ENCODE measurements at places on chromosomes 1 and 21.

- DNase-seq: no peak
Measured at GRCh38 chr1:234250747-234251146, 122.5 kb upstream of the COA6 start.

- peak; percentile 2 for DNase-seq
Measured at GRCh38 chr1:176379626-176380339, 83.2 kb upstream of the PAPPA2 start.

DNA sequence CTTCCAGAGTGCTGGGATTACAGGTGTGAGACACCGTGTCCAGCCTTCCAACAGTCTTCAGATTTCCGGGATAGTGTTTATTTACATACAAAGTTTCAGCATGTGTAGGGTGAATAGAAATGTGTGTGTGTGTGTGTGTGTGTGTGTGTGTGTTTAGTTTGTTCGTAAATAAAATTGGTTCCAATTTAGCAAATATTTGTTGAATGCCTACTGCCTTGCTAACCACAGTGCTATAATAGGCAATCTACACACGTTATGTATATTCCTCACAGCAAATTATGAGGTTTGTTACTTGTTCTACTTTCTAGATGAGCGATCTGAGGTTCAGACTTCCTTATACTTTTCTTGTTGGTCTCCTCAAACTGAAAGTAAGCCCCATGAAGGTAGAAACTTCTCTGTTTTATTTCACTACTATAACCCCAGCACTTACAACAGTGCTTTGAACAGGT is 32.8 kb upstream of the EPS15 start:
- DNase-seq: no peak

GRCh38 chr1:198018529-198018928 is 101.4 kb downstream of the LHX9 start:
- DNase-seq: peak; percentile 86

GRCh38 chr21:34129901-34130715 is 56.7 kb downstream of the MRPS6 start:
- DNase-seq: peak; percentile 37

- DNase-seq: no peak
Measured at GRCh38 chr1:205542367-205542766, 37.9 kb downstream of the CDK18 start.

- no peak for DNase-seq
Measured at GRCh38 chr1:4611563-4612341, 42.7 kb upstream of the AJAP1 start.

DNA sequence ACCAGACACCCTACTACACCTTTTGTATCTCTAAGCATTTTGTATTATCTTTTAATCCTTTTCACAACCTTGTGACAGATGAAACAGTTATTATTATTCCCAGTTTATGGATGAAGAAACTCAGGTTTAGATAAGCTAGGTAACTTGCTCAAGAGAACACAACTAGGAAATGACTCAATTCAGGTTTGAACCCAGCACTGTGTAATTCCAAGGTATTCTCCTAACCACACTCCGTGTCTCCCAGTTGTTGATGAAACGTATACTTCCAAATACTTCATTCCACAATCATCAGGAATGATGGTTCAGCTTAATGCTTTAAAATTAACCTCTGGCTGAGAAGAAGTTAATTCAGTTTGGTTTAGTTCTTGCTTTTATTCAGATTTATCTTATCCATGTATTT is 51.7 kb upstream of the MRPS6 start:
- DNase-seq: no peak

DNA sequence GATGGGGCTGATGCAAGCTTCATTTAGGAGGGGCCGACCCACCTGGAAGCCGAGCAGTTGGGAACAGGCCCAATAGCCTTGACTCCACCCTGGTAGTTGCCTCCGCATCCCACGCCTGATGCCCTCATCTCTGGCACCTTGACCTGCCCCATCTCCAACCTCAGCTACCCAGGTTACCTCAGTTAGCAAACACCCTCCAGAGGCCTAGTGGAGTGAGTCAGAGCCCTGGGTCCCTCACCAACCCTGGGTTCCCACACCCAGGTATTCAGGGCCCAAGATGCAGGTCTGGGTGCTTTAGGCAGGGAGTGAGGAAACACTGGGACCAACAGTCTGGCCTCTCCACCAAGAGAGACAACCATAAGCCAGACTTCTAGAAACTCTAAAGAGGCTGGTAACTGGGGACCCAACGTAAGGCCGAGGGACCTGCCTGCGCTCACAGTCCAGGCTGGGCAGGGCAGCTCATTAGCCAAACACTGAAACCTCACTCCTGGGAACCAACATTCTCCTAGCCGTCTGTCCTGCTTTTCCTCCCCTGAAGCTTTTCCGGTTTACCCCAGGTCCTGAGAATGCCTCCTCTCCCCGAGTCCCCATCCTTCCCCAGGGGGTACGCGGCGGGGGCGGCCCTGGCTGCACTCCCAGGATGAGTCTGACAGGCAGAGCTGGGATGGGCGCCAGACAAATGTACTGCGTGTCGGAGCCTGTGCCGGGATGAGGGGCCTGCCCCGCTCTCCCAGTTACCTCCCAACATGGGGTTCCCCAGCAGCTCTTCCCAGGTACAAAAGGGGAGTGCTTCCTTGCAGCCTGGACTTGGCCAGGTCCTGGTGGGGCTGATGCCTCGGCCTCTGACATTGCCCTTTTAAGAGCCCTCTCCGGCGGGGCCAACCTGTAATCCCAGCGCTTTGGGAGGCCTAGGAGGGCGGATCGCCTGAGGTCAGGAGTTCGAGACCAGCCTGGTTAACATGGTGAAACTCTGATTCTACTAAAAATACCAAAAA is 8.9 kb upstream of the CELSR2 start:
- peak; percentile 29 for DNase-seq

- no peak for DNase-seq
Measured at GRCh38 chr1:167121375-167122120, 27.7 kb downstream of the STYXL2 start.

DNA sequence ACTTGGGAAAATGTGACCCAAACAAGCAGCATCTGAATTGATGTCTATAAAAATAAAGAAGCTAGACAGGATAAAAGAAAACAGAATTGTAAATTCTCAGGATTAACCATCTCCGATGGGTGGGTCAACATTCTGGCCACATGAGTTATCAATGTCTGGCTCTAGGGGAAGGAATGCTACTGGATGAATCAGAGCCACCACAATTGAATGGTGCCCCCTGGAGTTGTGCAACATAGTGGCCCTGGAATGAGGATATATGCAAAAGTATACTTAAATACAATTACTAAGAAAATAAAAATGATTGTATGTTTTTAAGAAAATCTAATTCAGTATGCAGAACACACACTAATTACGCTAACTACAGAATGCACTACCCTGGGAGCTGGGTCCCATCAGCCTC is 185.6 kb downstream of the TGFBR3 start:
- DNase-seq: peak; percentile 79

DNA sequence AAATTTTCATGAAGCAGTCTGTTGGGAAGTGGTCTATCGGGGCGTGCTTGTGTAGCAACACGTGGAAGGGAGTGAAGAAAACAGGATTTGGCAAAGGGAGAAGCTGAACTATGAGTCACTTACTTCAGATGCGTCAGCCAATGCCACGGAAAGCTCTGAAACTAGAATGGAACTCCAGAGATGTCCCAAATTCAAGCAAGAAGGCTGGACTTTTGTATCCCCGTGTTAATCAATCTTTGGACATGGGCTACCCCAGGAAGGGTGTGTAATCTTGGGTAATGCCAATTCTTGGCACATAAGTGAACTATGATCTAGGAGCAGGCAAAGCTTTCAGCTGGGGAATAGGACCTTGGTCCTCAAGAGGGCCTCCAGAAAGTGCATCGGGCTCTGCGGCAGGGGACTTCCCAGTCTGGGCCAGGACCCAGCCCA is 102.6 kb downstream of the ADSS2 start:
- DNase-seq: no peak

- DNase-seq: no peak
Measured at GRCh38 chr1:90838720-90839119, 121.6 kb upstream of the BARHL2 start.

DNA sequence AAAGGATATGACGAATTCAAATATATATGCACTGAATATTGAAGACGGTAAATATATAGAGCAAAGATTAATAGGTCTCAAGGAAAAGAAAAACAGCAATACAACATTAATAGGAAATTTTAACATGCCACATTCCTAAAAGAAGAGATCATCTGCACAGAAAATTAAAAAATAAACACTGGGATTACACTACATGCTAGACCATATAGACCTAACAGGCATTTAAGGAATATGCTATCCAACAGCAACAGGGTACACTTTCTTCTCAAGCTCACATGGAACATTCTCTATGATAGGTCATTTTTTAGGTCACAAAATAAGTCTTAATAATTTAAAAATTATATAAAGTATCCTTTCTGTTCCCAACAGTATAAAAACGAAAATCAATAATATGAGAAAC is 1038.3 kb downstream of the KCNT2 start:
- no peak for DNase-seq

GRCh38 chr1:20074725-20075171 is 4.8 kb downstream of the PLA2G5 start:
- DNase-seq: no peak

DNA sequence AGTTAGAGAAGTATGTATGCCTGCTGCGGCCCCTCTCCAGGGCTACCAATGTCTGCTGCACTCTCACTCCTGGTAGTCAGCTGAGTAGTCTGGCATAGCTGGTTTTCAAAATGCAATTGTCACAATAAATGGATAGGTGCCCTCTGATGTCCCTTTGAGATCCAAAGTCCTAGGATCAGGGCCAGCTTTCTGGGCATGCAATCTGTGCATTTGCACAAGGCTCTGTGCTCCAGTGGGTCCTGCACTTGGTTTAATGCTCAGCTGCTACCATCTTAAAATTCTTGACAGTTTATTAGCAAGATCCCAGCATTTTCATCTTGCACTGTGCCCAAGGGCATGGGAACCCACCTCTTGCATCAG is 233.8 kb downstream of the LTN1 start:
- DNase-seq: no peak

GRCh38 chr1:151009206-151009587 is 948 bp downstream of the PRUNE1 start:
- DNase-seq: peak; percentile 34

- no peak for DNase-seq
Measured at GRCh38 chr1:1205769-1206375, 520 bp downstream of the TNFRSF18 start.

- no peak for DNase-seq
Measured at GRCh38 chr1:235455823-235456222, 48.4 kb downstream of the B3GALNT2 start.

DNA sequence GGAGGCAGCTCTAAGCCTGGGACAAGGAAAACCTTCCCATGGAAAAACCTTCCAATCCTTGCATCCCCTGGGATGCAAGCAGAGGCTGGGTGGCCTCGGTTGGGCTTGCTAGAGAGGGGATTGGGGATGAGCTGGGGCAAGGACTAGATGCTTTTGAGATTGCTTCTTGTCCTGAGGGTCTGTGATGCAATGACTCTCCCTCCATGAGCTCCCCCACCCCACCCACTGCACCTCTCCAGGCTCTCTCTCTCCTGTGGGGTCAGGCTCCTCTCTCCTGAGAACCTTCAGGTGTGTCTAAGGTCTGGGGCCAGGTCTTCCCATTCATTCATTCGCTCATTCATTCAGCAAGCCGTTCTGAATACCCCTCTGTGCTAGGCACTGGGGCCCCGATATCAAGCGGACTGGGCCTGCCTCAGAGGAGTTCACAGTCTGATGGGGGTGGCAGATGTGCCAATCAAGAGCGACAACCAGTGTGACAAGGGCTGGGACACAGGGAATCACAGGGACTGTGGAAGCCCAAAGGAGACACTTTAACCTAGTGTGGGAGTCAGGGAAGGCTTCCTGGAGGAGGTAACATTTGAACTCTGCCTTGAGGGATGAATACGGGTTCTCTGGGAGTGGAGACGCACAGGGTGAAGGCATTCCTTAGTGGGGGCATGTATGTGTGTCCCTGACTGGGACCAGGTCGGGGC is 6.5 kb downstream of the LDLRAD1 start:
- DNase-seq: no peak

- no peak for DNase-seq
Measured at GRCh38 chr1:183124259-183124658, 61.8 kb upstream of the LAMC2 start.

DNA sequence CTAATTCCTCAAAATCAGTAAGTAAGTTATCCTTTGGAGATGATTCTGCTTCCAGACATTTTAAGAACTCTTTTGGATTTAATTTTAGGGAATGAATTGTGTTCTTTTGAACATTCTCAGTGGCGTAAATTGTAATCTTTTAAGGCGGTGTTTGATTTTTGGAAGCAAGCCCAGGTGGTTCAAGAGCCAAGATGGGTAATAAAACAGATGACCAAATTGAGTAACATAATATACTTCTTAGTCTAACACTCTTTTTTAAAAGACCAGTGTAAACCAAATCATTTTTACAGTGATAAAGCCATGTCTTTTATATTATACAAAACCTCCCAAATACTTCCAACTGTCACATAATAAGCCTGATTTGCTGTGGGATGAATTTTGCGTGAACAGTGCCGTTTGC is 133.8 kb downstream of the LRRC40 start:
- peak; percentile 70 for DNase-seq

DNA sequence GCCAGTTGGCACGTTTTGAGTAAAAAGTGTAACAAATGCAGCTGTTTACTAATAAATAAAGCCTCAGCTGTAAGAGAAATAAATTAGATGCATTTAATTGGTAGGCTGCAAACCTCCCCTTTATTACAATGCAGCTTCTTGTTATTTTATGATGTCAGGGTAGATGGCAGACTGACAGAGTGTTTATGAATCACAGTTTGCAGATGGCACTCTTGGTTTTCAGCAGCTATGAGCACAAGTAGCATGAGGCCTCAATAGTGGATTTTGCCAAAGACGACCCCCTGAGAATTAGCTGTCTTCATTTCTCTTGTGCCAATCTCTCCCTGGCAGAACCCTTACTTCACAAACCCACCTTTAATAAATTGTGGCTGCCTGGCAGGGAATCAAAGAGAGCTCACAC is 161.2 kb upstream of the C1orf87 start:
- DNase-seq: no peak

DNA sequence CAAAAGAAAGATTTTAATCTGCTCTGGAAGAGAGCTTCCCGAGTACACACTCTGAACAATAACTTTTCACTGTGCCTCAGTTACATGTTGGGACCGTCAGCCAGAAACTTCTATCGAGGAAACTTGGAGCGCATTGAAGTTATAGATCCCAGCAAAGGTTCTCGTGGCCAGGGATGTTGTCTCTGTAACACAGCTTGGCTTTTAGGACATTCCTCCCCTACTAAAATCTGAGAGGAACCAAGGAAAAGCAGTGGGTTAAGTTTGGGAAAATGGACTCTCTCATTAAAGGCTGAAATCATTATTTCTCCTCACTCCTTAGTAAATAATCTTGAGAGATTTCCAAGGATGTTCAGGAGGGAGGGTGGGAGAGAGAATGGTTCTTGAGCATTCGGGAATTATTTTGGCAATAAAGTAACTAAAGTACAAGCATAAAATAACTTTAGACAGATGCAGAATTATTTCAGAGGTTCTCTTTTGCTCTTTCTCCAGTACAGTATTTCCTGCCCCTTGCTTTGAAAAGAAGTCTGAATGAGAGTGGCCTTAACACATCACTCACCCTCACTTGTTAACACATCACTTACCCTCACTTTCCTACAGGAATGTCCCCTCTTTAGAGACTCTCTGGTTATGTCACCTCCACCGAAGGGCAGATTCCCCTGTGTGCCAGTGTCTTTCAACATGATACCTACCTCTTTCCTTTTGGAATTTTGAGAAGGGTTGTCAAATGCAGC is 1.8 kb upstream of the NFIA start:
- no peak for DNase-seq

GRCh38 chr1:86530211-86530845 is 16.6 kb upstream of the CLCA4 start:
- DNase-seq: no peak

GRCh38 chr1:202130816-202131522 is 8.3 kb downstream of the GPR37L1 start:
- DNase-seq: no peak

Measured in HCEC 1CT (cell line).